ENCODE measurements at places on chromosomes 4 and X.
A peak's percentile ranks its signal among the peaks of the same experiment; 100 is the strongest.

GRCh38 chrX:80285131-80285773 is 135.0 kb upstream of the TENT5D start:
- DNase-seq: no peak

DNA sequence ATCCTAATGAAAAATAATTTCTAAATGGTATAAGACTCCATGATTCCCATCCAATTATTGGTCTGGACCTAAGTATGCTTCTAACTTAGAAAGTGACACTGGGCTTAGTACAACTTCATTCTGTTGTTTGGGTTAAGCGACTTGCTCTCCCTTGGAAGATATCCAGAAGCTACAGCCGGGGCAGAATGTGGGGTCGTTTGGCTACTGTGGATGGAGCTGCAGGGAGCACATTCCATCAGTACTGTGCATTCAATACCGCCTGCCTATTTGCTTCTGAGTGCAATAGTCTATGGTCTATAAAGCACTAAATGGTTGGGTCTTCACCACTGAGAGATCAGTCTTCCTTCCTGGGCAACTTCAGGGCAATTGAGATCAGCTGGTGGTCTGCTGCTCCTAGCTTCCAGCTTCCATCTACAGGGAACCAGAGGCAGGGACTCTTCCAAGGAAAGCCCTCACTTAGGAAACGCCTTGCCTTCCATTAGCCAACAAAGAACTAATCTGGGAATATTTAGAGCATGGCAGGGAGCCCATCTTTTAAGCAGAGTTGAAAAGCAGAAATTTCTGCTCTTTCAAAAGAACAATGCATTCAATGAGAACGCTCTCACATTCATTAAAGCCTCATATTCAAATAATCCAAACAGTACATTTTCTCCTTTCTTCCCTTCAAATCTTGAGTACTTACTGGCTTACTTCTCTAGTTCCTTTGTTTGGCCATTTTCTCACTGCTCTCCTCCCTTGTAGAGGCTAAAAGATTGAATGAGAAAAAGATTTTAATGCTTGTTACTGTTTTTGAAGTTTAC is 1049.9 kb upstream of the TENM3 start:
- DNase-seq: no peak

DNA sequence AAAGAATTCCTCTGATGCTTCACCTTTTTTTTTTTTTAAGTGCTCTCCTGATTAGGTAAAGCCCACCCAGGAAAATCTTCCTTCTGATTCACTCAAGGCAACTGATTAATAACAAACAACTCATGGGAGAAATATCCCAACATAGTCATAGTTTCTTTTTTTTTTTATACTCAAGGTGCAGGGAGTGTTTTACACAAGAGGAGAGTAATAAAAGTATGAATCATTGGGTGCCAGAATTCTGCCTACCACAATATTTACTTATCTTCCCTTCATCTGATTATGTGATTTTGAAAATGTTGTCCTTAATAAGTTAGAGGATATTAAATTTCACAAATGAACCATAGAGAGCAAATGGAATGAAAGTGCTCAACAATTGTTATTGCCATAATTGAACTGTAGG is 329.9 kb downstream of the TECRL start:
- no peak for DNase-seq

DNA sequence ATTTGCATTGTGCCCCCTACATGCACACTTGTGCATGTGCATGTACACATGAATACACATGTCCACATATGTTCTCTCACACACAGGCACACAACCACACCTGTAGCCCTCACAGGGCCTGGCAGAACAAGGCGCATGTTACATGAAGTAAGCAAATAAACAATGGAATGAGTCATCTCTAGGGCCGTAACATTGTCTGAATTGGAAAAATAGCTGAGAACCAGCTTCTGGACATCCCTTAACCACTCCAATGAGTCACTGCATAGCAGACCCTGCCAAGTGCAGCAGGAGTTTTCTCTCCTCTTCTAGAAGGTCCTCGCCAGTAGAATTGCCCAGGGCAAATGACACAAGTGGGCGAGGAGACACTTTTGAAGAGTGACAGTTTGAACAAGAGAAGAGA is 66.1 kb downstream of the MAGEA10 start:
- DNase-seq: peak; percentile 2

DNA sequence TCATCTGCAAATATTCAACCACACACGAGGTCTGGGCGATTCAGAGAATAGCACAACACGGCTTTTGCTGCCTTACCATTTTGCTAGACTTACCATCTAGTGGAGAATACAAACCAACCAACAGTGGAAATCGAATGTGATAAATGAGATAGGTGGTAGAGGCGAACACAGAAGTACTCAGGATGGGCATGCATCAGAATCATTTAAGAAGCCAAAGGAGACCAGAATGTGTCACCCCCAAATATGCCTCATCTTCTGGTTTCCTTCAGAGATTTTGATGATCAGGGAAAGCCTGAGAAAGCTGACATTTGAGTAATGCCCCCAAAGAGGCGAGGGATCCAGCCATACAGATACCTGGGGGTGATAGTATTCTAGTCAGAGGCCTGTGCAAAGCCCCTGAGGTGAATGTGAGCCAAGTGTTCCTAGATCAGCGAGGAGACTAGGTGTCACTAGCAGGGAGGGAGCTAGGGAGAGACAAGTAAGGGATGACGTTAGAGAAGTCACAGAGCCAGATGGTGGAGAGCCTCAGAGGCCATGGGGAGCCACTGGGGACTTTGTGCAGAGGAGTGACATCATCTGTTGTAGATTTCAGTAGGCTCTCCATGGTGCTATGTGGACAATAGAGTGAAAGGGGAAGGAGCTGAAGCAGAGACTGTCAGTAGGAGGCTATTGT is 1.7 kb downstream of the MTMR1 start:
- no peak for DNase-seq

All from H54 (cell line).